ENCODE measurements at places on chromosomes 12 and 14. TPM values are rescaled to one million over a fixed set of nuclear protein-coding genes. Genes with fewer than 3 reads are reported as not detected.
A peak's percentile ranks its signal among the peaks of the same experiment; 100 is the strongest.

GRCh38 chr12:120175062-120175461, 19.5 kb downstream of the GCN1 start:
- DNase-seq, result no peak

DNA sequence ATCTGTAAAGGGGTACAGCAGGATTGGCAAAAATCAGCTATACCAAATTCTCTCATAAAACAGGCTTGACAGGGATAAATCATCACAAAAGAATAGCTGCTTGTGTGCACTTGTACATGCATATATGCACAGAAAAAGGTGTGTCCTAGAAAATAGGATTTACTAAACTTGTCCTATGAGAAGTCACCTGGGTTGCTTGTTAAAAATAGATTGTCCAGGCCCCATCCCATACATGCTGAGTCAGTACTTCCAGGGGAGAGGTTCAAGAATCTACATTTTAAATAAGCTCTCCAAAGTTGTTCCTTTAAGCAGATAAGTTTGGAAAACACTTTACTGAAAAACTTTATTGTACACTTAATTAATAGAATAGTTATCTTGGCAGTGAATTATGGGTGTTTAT, 123.1 kb downstream of the ANO6 start:
- no peak for DNase-seq

GRCh38 chr12:56635806-56636674, 5.9 kb upstream of the BAZ2A start:
- peak; percentile 94 for DNase-seq

DNA sequence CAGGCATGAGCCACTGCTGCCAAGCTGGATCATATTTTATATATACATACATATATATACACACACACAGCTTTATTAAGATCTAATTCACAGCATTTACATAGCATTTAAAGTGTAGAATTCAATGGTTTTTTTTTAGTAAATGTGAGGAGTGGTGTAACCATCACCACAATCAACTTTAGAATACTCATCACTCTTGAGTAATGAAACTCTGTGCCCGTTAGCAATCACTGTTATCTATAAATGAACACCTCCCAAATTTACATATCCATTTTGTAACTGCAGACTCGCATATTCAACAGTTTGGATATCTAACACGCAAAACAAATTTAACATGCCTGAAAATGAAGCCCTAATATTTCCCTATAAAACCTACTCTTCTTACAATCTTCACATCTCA, 90.9 kb downstream of the PPP1R12A start:
- no peak for DNase-seq

P2RX7 gene
- total RNA-seq, result 2.3 TPM

GRCh38 chr12:62519043-62519442, 52.4 kb downstream of the MON2 start:
- DNase-seq, result no peak

NINJ2 gene
- not detected for total RNA-seq

DNA sequence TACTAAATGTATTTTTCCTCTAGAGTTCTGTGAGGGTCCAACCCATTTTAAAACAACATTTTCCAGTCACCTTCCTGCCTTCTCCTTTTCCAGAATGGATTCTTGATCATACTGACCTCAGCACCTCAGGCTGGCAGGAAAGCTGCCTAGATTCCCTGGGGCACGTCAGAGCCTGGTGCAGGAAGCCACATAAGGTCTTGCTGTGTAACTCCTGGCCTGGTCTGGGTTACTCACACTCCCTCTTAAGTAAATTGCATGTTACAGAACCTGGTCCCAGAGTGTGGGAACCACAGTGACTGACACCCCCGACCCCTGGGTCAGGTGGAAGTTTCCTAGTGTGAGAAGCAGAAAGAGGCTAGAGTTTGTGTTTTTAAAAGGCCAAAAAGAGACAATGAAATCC, 209.8 kb downstream of the SPTSSA start:
- no peak for DNase-seq

DNA sequence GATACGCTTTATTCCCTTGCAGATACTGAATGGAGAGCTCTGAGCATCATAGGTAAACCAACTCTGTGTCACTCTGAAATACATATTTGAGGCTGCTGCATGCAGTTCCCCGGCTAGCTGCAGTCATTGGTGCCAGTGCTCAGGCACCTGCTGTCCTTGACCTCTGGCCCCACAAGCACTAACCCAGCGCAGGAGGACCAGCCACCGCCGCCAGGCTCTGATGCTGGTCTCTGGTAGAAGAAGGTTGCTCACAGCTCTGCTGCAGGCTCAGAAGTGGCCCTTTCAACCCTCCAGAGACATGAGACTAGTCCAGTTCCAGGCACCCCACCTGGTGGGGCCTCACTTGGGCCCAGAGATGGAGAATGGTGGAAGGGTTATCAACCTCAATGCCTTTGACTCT, 34.5 kb upstream of the PTPRB start:
- DNase-seq, result no peak

- DNase-seq, result no peak
These were observed 9.8 kb upstream of the DPF3 start for GRCh38 chr14:72903716-72904115.

GRCh38 chr12:4243091-4243490, 30.5 kb upstream of the CCND2 start:
- peak; percentile 77 for DNase-seq

DNA sequence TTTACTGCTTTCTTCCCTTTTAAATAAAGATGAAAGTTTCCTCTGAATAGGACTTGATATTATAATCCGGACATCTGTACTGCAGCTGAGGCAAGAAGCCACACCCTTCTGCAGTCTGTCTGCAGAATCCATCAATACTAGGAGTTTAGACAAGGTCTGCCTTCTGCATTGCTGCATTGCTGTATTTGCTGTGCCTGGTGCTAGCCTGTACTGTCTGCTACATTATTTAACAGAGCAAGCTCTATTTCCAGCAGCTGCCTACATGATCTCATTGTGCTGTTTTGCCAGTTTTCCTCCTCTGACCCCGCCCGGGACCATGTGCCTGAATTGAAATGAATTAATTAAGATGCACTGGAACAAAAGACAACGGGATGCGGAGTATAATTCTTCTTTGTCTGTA, 1.7 kb downstream of the TUBA1A start:
- peak; percentile 94 for DNase-seq

OR6C68 gene
- not detected for total RNA-seq

IAPP gene
- not detected for total RNA-seq

- DNase-seq, result no peak
These were observed 13.3 kb upstream of the TCP11L2 start for GRCh38 chr12:106289196-106289681.

- DNase-seq, result peak; percentile 69
These were observed 64.2 kb downstream of the CLMN start for GRCh38 chr14:95255487-95255886.

MARK3 gene
- 77.9 TPM for total RNA-seq

ART4 gene
- 0.10 TPM for total RNA-seq

DNA sequence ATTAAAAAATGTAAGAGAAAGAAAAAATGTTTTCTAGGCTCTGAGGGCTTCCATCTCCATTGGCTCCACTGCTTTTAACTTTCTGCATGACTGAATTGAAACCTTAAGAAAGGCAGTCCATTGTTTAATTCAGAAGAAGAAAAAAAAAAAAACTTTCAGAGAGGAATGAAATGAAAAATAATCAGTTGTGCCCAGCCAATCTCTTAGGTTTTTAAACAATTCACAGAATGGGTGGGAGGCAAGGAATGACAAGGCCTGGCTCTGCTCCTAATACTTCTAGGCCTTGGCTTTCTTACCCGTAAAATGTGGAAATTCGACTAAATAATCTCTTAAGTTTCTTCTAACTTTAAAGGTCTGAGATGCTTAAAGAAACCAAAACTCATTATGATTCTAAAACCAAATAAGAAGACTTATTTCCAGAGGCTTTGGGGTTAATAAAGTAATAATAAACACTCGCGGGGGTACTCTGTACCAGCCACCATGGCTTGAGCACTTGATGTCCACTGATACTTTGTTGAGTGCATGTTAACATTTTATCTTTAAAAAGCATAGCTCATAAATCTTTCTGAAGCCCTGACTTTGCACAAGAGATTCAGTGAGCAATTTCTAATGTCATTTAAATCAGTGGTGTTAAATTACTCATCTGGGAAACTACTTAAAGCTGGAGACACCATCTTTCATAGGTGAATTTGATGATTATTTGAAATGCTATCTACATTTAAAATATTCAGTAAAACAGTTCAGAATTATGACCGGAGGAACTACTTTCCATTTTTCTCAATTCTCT, 49.6 kb downstream of the STON2 start:
- no peak for DNase-seq

DNA sequence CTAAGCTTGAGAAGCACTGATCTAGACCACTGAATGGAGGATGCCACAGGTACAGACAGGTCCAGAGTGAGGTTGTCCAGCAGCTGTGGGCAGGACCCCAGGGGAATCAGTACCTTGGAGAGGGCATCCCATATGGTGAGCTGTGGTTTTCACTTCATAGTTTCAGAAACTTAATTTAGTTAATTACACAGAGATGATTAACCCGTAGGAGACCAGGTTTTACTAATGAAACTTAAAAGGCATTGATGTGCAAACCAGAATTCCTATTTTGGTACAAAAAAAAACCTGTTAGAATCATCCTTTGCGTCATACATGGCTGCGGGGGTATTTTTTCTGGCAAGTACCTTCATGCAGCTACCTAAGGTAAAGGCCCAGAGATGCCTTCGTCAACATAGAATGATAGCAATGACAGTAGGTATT, 159.3 kb downstream of the DACT1 start:
- peak; percentile 30 for DNase-seq

All from tongue (tissue), 3 donors.